ENCODE measurements at places on chromosomes 13 and 19. TPM values are rescaled to one million over a fixed set of nuclear protein-coding genes. Genes with fewer than 3 reads are reported as not detected.

GRCh38 chr13:113219256-113219940 lies 10.0 kb downstream of the CUL4A start:
- no peak for DNase-seq

GRCh38 chr19:8034178-8034525 lies 18.4 kb upstream of the CCL25 start:
- no peak for DNase-seq

DNA sequence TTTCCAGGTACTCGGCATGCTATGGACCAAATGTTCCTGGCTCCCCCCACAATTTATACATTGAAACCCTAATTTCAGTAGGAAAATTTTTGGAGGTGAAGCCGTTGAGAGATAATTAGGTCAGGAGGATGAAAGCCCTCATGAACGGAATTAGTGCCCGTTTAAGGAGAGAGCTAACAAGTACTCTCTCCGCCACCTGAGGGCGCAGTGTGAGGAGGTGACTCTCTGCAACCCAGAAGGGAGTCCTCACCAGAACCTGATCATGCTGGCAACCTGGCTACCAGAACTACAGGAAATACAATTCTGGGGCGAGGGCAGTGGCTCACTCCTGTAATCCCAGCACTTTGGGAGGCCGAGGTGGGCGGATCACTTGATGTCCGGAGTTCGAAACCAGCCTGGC lies 397.8 kb downstream of the SLITRK5 start:
- DNase-seq: no peak

DNA sequence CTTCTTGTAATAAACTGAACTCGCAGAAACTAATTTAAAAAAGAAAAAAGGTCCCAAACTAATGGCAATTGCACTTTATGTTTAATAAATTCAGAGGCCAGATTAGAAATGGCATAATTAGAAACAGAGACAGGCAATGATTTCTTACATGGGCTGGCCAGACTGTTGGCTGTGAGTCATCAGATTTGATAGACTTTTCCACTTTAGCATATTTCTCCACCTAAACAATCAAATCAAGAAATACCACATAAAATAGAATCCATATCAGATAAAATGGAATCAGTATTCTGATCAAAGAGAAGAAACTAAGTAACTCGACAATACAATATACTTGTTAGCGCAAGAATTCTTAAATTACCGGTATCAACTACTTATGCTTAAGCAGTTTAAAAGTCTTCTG lies 29.0 kb downstream of the EXOSC8 start:
- DNase-seq: no peak

DNA sequence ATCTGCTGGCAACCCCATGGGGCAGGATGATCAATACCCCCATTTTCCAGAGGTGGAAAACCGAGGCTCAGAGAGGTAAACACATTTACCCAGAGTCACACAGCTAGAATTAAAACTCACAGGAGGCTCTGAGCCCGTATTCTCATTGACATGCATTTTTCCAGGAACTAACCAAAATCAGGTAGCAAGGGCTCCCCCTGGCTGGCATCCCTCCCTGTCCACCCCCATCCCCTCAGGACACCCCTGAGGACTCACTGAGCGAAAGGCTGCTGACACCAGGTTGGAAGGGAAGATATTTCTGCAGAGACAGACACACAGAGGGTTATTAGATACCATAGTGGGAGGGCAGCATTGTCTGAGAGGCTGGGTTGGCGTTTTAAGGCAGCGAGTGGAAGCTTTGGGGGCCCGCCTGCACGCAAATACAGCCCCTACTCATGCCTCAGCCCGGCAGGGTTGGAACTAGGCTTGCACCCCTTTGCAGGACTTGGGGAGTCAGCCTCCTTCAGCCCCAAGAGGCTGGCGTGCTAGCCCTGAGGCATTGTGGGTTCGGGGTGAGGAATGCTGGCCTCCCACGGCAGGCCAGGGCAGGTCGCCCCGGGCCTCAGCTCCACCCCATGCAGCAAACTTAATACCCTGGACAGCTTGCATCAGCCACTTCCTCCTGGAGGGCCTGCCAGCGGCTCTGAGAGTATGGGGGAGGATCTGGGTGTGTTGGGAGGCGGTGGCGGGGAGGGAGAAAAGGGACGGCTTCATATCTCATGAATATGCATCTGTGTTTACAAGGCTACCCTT lies 3.9 kb downstream of the SLC1A5 start:
- DNase-seq: no peak

GRCh38 chr19:42634409-42635232 lies 39.9 kb upstream of the CEACAM8 start:
- no peak for DNase-seq

DNA sequence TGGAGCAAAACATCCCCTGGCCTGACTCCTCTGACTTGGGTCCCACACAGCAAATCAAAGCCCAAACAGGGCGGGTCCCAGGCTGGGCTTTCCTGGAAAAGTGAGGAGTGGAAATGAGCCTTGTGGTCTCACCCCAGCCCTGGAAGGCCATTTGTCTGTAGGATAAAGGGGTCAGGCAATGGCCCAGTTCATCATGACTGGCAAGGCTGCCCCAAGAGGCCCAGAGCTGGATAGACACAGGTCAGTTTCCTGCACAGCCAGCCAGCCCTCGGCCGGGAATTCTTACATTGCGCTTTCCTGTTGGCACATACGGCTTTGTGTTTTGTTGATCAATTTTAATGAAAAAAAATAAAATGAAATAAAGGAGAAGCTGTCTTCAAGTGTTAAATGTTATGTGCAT lies 174.3 kb downstream of the TSHZ3 start:
- no peak for DNase-seq

GRCh38 chr19:41707502-41707812 lies 969 bp upstream of the CEACAM5 start:
- no peak for DNase-seq

ANKRD24 gene
- 0.90 TPM for total RNA-seq

MED26 gene
- total RNA-seq: 14.7 TPM

NANOS3 gene
- total RNA-seq: 1.5 TPM

SMIM44 gene
- not detected for total RNA-seq
